ENCODE measurements at places on chromosomes 7 and 10. TPM values are rescaled to one million over a fixed set of nuclear protein-coding genes. Genes with fewer than 3 reads are reported as not detected.

Gene C7orf57
- 0.03 TPM for polyA plus RNA-seq

Gene AMZ1
- 1.6 TPM for polyA plus RNA-seq

Gene LRIT1
- polyA plus RNA-seq: not detected

Gene PTPN20
- polyA plus RNA-seq: 2.3 TPM

Gene CCDC172
- polyA plus RNA-seq: not detected

Gene DUSP5
- 15.7 TPM for polyA plus RNA-seq

Gene TWNK
- 9.9 TPM for polyA plus RNA-seq

Gene GTF2IRD1
- 3.1 TPM for polyA plus RNA-seq

Gene CADPS2
- polyA plus RNA-seq: 2.6 TPM

Gene WEE2
- 0.04 TPM for polyA plus RNA-seq

Gene MALRD1
- polyA plus RNA-seq: 0.06 TPM

Gene RBM20
- 0.45 TPM for polyA plus RNA-seq

Gene HIP1
- 3.4 TPM for polyA plus RNA-seq

Gene SPAM1
- not detected for polyA plus RNA-seq

Gene CXCL12
- 22.7 TPM for polyA plus RNA-seq

Gene SEM1
- 78.6 TPM for polyA plus RNA-seq

Gene GIMAP6
- 58.6 TPM for polyA plus RNA-seq

Gene TRIM50
- 0.13 TPM for polyA plus RNA-seq

Gene HHEX
- 57.5 TPM for polyA plus RNA-seq

Gene VENTX
- 2.9 TPM for polyA plus RNA-seq

Gene EEF1AKMT2
- polyA plus RNA-seq: 16.3 TPM

Gene SPDYE9
- polyA plus RNA-seq: not detected

Gene NACAD
- 1.0 TPM for polyA plus RNA-seq

Gene C10orf120
- polyA plus RNA-seq: not detected

Gene KIF11
- polyA plus RNA-seq: 2.7 TPM

Gene IGF2BP3
- polyA plus RNA-seq: 0.17 TPM

Gene PARP12
- polyA plus RNA-seq: 59.2 TPM

Gene GPER1
- polyA plus RNA-seq: 6.4 TPM

Gene ECD
- 7.3 TPM for polyA plus RNA-seq

Gene WDR37
- 8.4 TPM for polyA plus RNA-seq

Gene PRLHR
- polyA plus RNA-seq: not detected

Gene EBF3
- 0.02 TPM for polyA plus RNA-seq

Gene BTAF1
- 12.4 TPM for polyA plus RNA-seq

Gene GRID2IP
- not detected for polyA plus RNA-seq

Gene ACTR3C
- polyA plus RNA-seq: 1.6 TPM

Gene ACSM6
- polyA plus RNA-seq: not detected

Gene INMT
- polyA plus RNA-seq: 7.8 TPM

Gene ANXA8
- 0.18 TPM for polyA plus RNA-seq

Gene WAC
- 29.6 TPM for polyA plus RNA-seq

Gene TMEM213
- polyA plus RNA-seq: not detected

Gene BAMBI
- 4.9 TPM for polyA plus RNA-seq

Gene ACTL6B
- not detected for polyA plus RNA-seq

Gene IFIT5
- 9.3 TPM for polyA plus RNA-seq

Gene CNPY4
- 11.0 TPM for polyA plus RNA-seq

Gene PDGFA
- 6.1 TPM for polyA plus RNA-seq
